Placental pericyte (primary cell): ENCODE measurements at places on chromosomes 2 and 18. TPM values are rescaled to one million over a fixed set of nuclear protein-coding genes. Genes with fewer than 3 reads are reported as not detected.

The GTF3C2 gene
- 31.7 and 63.6 TPM in 2 replicates for total RNA-seq

The SUPT7L gene
- total RNA-seq, result 32.5 and 40.0 TPM in 2 replicates

The GREB1 gene
- total RNA-seq, result 0.29 and 0.44 TPM in 2 replicates

The CGREF1 gene
- total RNA-seq, result 0.88 TPM in 1 of 2 replicates, not detected in the other
